ENCODE measurements at places on chromosomes 12 and 14.

DNA sequence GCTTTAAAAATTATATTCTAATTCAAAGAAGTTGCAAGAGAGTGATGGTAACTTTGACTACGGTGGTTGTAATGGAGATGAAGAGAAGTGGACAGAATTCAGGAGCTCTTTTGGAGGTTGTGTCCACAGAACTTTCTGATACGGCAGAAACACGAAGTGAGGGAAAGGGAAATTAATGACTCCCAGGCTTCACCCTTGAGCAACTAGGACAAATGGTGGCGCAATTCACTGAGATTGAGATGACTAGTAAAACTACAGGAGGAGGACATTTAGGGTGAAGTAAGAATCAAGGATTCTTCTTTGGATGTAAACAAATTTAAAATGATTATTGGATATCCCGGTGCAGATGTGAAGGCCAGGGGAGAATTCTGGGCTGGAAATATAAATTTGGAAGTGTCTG is 212.6 kb downstream of the PTPRO start:
- no peak overlapping the region for H3K4me3 ChIP-seq
- no peak for DNase-seq
- peaks cover 9% of the 10 kb centered on the region for H3K4me1 ChIP-seq
- H3K36me3 ChIP-seq, result no peaks in the 10 kb centered on the region

- H3K27ac ChIP-seq, result peak overlapping the region; percentile 100
- peaks cover 34% of the 10 kb centered on the region for H3K4me1 ChIP-seq
- peak overlapping the region; percentile 100 for H3K4me3 ChIP-seq
- no peaks in the 10 kb centered on the region for H3K27me3 ChIP-seq
- H3K36me3 ChIP-seq, result peaks cover 65% of the 10 kb centered on the region
Measured at GRCh38 chr12:46371718-46372543, 642 bp downstream of the SLC38A2 start.

DNA sequence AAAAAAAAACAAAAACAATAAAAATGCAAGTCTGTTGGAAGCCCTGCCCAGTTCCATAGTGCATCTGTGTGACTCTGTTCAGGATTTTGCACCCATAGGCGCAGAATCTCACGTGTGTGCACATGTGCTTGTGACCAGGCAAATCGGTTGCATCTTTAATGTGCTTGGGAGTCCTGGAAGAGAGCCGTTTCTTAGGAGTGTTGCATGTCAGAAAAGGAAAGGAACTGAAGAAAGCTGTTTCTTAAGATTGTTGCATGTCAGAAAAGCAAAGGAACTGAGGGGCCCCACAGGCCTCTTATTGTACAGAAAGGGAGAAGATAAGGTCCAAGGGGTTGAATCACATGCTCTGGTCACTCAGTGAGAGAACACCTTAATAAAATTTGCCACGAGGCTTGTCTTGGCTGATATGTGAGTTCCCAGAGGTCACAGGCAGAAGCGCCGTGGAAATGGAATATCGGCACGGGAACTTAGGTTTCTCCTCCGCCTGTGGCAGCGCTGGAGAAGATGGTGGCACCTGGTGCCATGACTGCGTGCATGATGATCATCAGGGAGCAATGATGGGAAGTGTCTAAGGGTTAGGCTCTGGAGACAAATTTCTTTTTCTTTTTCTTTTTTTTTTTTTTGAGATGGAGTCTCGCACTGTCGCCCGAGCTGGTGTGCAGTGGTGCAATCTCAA is 90.0 kb downstream of the LRRC74A start:
- H3K27me3 ChIP-seq, result no peaks in the 10 kb centered on the region
- no peak for DNase-seq
- no peak overlapping the region for H3K27ac ChIP-seq

DNA sequence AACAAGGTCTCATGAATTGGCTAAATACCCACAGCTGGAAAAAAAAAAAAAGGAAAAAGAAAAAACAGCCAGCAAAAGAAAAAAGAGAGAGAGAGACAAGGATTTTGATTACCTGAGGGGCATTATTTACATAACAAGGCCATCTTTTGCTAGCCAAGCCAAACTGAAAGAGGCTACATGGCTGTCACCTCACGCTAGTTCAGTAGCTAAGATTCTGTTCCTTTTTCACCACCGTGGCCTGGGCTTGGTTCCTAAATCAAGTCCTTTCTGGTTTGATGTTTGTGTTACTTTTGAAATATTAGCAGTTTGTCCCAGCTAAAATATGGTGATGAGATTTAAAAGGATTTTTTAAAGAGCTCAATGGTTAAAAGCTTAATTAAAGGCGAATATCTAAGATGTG is 2.0 kb upstream of the SDS start:
- no peak overlapping the region for H3K27ac ChIP-seq
- DNase-seq, result no peak
- no peak overlapping the region for H3K4me3 ChIP-seq
- H3K4me1 ChIP-seq, result no peaks in the 10 kb centered on the region
- H3K36me3 ChIP-seq, result no peaks in the 10 kb centered on the region

DNA sequence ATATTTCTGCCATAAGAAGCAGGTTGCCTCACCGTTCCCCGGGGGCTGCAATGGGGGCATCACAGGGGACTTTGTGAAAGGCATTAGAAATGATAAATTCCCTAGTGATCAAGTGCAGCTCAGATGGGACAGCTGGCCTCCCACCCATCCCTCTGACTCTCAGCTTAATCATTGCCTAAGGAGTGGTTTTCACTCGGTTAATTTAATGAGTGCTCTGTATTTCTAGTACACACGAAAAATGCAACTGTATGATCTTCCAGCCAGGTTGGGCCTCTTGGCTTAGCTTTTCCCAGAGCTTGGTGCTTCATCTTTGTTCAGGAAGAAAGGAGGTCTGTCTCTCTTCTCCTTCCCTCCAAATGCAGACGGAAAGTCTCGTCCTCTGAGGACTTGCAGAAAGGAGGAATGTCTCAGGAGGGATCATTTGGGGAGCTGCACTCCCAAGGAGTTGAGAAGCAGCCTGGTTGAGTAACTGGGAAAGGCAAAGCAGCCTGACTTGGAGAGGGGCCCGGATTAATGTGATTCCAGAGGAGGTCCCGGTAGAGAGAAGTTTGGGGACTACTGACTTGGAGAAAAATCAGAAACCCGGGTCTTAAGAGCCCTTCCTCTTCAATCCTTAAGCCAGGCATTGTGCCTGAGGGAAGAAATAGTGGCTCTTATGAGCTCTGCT is 7.2 kb downstream of the CD9 start:
- H3K36me3 ChIP-seq, result peaks cover 5% of the 10 kb centered on the region
- H3K27me3 ChIP-seq, result peaks cover 16% of the 10 kb centered on the region
- no peak overlapping the region for H3K27ac ChIP-seq
- DNase-seq, result no peak

DNA sequence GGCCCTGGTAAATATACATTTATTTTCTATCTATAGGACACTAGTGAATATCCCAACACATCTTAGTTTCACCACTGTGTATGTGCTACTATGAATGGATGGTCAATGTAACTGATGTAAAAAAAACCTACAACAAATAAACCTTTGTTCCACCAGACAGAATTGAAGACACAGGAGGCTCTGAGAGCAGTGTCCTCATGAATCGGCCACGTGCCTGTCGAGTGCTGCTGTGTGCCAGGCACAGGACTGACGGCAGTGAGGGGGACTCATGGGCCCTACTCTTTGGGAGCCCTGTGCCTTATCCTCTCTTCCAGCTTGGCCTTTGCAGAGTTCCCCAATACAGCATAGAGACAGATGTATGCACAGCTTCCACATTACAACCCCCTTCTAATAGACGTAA is 18.2 kb downstream of the CINP start:
- no peaks in the 10 kb centered on the region for H3K27me3 ChIP-seq
- no peak for DNase-seq
- H3K36me3 ChIP-seq, result peaks cover 62% of the 10 kb centered on the region
- no peak overlapping the region for H3K27ac ChIP-seq

DNA sequence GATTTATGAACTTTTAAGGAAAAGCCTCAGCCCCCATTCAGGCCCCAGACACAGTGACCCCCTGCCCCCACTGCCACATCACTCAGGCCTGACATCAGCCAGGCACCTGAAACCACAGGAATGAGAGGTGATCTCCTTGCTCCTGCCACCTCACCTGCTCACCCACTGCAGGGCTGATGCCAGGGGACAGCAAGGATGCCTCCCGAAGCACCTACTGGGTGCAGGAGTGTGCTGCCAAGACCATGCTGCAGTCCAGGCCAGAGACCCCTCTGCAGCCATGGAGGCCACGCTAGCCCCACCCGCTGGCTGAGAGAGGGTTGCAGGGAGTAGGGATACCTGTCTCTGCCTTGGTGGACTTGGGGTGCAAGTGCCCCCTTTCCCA is 18.6 kb upstream of the KRT7 start:
- no peak overlapping the region for H3K27ac ChIP-seq
- DNase-seq, result no peak
- H3K4me1 ChIP-seq, result no peaks in the 10 kb centered on the region
- H3K27me3 ChIP-seq, result peaks cover 64% of the 10 kb centered on the region
- no peak overlapping the region for H3K4me3 ChIP-seq
- no peaks in the 10 kb centered on the region for H3K36me3 ChIP-seq

DNA sequence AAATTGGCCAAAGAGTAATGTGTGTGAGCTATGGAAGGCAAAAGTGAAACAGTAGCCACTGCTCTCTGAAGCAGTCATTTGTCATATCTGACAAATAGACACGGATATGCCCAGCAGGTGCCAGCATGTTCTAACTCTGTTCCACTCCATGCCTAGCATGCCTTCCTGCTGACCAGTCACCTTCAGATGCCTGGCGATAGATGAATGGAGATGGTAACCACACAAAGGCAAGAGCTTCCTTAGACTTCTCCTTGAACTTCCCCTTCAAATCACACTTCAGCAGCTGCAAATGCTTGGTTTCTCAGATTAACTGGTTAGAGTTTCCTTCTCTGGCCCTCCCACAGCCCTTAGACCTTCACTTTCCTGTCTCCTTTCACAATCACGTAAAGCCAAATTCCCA is 429.9 kb downstream of the DAD1 start:
- H3K4me3 ChIP-seq, result no peak overlapping the region
- peaks cover 2% of the 10 kb centered on the region for H3K4me1 ChIP-seq
- no peak for DNase-seq
- H3K36me3 ChIP-seq, result no peaks in the 10 kb centered on the region
- H3K27me3 ChIP-seq, result no peaks in the 10 kb centered on the region
- H3K27ac ChIP-seq, result no peak overlapping the region

DNA sequence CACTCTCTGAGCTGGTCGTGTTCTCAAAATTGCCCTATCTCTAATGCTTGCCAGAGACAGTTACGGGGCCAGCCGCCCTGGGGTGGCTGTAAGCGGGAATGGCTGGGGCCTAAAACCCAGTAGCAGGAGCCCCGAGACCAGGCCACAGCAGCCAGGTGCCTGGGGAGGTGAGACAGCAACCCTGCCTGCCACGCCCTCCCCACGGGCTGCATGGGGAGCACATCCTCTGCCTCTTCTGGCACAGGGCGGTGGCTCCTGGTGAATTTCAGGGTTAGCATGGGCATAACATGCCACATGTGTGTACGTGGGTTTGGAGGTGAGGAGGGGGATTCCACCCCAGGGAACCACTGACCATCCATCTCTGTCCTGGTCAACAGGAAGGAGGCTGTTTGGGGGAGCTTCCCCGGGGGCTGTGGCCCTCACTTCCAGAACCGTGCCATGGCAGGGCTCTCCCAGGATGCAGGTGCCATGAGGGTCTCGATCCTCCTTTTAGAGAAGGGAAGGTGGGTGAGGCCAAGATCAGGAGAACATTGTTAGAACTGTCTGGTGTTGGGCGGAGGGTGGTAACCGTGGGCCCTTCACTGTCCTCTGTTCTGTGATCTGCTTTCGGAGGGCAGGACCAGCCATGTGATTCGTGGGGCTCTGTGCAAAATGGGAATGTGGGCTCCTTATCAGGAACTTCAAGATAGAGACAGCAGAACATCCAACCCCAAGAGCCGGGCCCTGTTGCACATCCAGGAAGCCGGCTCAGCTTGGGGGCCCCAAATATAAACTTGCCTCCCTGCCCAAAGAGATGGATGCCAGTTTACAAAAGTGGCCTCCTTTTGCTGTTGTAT is 312.2 kb upstream of the DIO3 start:
- peaks cover 3% of the 10 kb centered on the region for H3K36me3 ChIP-seq
- peaks cover 3% of the 10 kb centered on the region for H3K4me1 ChIP-seq
- no peak overlapping the region for H3K4me3 ChIP-seq
- no peak overlapping the region for H3K27ac ChIP-seq
- no peak for DNase-seq

All from effector memory CD8-positive, alpha-beta T cell (primary cell).